ENCODE measurements at places on chromosomes 6 and 20.

GRCh38 chr20:46203510-46203837 lies 85.4 kb downstream of the CD40 start:
- no peak for DNase-seq

GRCh38 chr6:168189200-168190013 lies 110.4 kb upstream of the FRMD1 start:
- DNase-seq: no peak

GRCh38 chr6:2038092-2038491 lies 207.3 kb downstream of the GMDS start:
- DNase-seq: peak; percentile 36

GRCh38 chr6:31972709-31973350 lies 892 bp upstream of the DXO start:
- no peak for DNase-seq

GRCh38 chr6:147528511-147529145 lies 20.1 kb downstream of the SAMD5 start:
- no peak for DNase-seq
